Ovary (tissue), 10 donors: ENCODE measurements at places on chromosomes 11 and 22. TPM values are rescaled to one million over a fixed set of nuclear protein-coding genes. Genes with fewer than 3 reads are reported as not detected.

LRRN4CL gene
- 23.1 TPM for polyA plus RNA-seq

FGF3 gene
- not detected for polyA plus RNA-seq

RRAS2 gene
- 32.2 TPM for polyA plus RNA-seq

SLC25A18 gene
- 1.3 TPM for polyA plus RNA-seq

GRCh38 chr22:27205492-27206373 lies 548.3 kb downstream of the MIAT start:
- no peak for DNase-seq

DNA sequence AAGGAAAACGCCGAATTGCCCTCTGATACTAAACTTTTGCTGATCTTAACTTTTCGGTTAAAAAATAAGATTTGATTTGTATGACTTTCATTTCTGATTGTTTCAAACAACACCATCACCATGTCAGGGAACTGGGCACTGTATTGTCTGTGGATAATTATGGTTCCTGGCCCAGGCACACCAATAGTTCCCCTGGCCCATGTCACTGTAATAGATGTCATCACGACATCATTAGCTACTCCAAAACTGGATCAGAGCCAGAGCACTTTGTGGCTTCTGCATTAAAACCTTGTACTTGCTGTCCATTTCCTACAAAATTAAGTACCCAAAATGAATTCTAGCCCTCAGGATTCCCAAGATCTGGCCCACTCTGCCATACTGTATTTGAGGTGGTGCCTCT lies 119.5 kb upstream of the NARS2 start:
- no peak for DNase-seq

GRCh38 chr11:129704831-129705230 lies 110.8 kb upstream of the TMEM45B start:
- DNase-seq: no peak

- DNase-seq: no peak
Observed at GRCh38 chr11:31437742-31438435, 68.2 kb downstream of the DNAJC24 start.

DNA sequence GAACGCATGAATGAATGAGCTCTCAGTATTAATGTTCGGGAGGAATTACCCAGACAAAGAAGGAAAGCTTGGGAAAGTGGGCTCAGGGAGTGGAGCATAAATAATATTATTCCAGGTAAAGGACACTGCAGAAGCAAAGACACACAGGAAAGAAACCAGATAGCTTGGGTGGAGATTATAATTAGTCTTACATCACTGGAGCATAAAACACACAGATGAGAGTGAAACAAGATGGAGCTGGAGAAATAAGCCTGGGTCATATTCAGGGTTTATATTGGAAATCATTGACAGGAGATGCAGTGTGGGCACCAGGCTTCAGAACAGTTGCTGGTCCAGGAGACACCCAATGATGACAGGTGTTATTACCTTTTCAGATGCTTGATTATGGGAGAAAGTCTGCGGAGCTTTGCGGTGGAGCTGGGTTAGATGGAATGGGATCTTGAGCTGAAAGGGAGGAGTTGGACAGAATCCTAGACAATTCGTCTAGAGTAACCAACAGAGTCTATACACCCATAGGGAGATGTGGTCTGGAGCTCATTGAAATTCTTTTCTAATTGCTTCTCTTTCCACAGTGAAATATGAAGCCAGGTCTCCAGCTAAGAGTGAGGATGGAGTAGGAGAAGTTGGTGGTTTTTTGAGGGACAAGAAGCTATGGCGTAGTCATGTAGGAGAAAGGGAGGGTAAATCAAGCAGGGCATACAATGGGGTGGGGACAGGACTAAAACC lies 227.2 kb downstream of the FAM76B start:
- DNase-seq: no peak
